ENCODE measurements at places on chromosomes 5 and 9.

DNA sequence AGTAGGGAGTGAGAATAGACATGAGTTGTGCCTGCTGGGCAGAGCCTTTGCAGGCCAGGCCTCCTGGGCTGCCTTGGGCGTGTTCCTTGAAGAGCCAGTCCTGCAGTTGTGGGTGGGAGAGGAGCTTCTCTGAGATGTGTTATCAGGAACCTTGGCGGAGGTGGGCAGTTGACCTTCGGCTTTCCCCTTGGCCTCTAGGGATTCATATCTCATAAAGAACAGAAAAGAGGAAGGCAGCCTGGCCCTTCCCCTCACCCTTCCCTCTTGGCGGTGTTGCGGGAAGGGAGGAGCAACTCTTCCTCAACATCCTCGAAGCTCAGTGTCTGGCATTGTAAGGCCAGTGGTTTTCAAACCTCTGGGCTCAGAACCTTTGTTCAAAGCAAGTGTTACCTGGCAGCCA is 59.2 kb downstream of the DAPK1 start:
- DNase-seq, result no peak

GRCh38 chr5:40601198-40601868 is 78.4 kb upstream of the PTGER4 start:
- no peak for DNase-seq

DNA sequence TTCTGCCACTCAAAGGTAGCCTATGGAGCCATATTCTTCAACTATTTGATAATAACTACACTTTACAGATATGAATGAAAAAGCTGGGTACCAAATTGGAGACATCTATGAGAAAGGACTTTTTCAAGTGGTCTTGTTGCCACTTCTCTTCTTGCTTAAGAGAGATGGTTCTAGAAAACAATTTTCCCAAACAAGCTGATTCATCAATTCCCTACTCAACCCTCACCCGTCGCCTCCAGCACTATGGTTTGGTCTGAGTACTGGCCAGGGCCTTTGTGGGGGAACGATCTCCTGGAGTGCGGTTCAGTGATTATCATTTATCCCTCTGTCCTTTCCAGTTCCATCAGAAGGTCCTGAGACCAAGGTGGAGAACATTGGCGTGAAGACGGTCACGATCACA is 56.8 kb downstream of the IL31RA start:
- no peak for DNase-seq

GRCh38 chr9:124384846-124385245 is 30.4 kb downstream of the PSMB7 start:
- DNase-seq, result no peak

- DNase-seq, result no peak
Observed at GRCh38 chr5:150317048-150318003, 14.6 kb upstream of the ARSI start.

GRCh38 chr5:96112123-96112670 is 150.5 kb upstream of the ELL2 start:
- no peak for DNase-seq

DNA sequence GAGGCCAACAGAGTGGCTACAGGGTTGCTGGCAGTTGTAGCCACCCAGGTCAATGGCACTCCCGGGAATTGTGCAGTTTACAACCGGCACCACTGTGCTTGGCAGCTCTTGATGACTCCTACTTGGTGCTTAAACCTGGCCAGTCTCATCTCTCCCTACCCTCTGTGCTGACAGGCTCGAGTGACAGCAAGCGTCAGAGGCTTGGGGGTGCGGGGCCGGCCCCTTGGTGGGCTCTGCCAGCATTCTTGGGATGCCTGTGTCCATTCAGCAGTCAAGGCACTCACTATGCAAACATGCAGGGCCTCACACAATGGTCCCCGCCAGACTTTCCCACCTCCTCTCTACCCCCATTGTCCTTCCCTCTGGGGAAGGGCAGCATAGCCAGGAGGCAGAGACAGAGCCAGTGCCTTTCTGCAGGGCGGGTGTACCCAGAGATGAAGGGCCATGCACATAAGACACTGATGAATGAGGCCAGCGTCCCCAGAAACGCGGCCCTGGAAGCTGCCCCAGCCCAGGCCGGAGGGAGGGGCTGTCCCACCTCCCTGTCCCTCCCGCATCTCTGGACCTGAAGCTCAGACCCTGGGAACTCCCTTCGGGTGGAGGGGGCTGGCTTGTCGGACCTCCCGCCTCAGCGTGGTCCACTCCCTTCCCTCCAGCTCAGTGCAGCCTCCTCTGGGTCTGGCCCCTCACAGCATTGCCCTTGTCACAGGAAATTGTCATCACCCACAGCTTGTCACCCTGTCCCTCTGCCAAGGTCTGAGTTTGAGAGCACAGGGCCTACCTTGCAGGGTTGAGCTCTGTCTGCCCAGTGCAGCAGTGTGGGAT is 26.4 kb upstream of the NOTCH1 start:
- DNase-seq, result no peak

DNA sequence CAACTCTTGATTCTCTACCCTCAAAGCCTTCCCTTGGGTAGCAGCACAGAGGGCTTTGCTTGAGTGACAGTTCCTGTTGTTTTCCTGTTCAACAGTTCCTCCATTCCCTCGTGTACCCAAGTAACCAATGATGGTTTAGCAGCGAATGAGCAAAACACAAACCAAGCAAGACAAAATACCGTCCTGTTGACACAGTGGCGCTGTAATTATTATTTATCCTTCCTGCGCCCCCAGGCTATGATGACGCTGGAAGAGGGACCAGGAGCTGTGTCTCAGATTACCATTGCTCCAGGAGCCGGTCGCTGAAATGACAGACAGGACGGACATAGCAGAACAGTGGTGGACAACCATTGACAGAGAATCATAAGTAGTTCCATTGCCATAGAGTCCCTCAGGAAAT is 154.8 kb downstream of the GADD45G start:
- DNase-seq, result no peak

- DNase-seq, result no peak
Observed at GRCh38 chr9:123169926-123170325, 98.5 kb downstream of the STRBP start.

GRCh38 chr9:123248630-123249029 is 19.8 kb downstream of the STRBP start:
- DNase-seq, result no peak

DNA sequence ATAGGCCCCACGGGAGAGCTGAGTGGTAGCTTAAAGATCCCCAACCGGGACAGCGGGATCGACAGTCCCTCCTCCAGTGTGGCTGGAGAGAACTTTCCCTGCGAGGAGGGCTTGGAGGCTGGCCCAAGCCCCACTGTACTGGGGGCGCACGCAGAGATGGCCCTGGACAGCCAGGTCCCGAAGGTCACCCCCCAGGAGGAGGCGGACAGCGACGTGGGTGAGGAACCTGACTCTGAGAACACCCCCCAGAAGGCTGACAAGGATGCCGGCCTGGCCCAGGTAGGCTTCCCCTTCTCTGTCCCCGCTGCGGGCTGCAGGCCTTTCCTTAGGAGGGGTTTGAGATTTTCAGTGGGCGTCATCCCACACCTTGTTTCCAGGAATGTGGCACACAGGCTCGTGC is 29.1 kb downstream of the FGD3 start:
- DNase-seq, result no peak

GRCh38 chr5:32916648-32917047 is 205.5 kb downstream of the NPR3 start:
- no peak for DNase-seq

- DNase-seq, result peak; percentile 57
Observed at GRCh38 chr5:123460296-123460729, 37.1 kb upstream of the CEP120 start.

DNA sequence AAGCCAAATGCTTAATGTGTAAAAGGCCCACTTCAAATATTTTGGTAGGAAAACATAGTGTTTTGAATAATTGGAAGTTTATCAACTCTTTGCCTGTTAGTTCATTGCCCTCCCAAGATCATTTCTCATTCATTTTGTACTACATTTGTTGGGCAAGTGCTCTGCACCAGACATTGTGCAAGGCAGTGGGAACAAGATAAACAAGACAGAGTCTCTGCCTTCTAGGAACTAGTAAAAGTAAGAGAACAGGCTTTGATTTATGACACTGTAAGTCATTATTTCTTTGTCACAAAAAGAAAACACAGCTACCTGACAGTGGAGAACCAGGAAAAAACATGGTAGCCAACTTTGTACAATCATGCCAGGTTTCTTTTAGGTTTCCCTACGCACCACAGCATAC is 63.7 kb upstream of the PAM start:
- no peak for DNase-seq

GRCh38 chr5:3740546-3741373 is 145.1 kb downstream of the IRX1 start:
- DNase-seq, result no peak

- no peak for DNase-seq
Observed at GRCh38 chr9:79701651-79702050, 129.9 kb downstream of the TLE4 start.

DNA sequence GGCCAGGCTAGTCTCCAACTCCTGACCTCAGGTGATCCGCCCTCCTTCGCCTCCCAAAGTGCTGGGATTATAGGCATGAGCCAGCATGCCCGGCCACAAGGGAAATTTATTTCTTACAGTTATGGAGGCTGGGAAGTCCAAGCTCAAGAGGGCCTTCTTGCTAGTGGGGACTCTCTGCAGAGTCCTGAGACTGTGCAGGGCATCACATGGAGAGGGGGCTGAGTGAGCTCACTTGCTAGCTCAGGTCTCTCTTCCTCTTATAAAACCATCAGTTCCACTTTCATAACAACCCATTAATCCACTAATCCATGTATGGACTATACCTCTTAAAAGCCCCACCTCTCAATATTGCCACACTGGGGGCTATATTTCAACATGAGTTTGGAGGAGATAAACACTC is 5.1 kb upstream of the SPIN1 start:
- DNase-seq, result no peak

DNA sequence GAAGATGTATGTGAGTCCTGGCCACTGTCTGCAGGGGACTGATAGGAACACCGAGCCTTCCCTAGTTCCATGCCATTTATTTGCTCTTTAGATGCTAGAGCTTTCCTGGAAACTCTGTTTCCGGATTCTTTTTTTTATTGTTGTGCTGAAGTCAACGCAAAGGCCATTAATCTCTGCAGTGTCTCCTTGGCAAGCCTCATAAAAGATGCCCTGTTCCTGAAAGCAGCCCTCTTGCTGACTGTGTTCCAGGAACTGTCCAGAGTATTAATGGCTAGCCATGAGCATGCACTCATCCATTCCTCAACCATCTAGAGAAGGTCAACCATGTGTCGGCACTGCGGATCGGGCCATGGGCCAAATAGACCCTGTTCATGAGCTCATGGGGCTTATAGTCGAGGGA is 42.9 kb upstream of the SMAD5 start:
- no peak for DNase-seq

GRCh38 chr5:82551192-82551591 is 273.0 kb upstream of the RPS23 start:
- DNase-seq, result no peak

DNA sequence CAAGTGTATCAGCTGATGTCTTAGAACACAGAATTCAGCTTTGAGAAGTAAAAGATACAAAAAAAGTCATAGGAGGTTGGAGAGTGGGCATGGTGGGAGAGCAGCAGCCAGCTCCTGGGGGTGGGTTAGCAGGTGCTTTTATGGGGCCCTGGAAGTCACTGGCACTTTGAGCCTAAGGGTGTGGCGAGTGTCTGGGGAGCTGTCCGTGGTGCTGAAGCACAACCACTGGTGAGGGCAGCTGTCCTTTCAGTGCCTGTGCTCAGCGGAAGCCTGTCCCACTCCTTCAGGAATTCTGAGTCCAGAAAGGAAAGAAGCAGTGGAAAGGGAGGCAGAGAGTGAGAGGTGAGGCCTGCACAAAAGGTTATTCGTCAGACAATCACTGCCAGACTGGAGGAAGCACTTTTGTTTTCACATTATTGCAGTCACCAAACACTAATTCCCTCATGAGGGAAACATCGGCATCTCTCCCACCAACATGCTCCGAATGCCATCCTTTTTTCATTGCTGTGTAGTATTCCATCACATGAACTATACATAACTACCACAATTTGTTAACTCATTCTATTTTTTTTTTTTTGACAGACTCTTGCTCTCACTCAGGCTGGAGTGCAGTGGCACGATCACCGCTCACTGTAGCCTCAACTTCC is 59.4 kb upstream of the RAPGEF1 start:
- peak; percentile 70 for DNase-seq

- no peak for DNase-seq
Observed at GRCh38 chr5:126435714-126436113, 12.5 kb downstream of the GRAMD2B start.

DNA sequence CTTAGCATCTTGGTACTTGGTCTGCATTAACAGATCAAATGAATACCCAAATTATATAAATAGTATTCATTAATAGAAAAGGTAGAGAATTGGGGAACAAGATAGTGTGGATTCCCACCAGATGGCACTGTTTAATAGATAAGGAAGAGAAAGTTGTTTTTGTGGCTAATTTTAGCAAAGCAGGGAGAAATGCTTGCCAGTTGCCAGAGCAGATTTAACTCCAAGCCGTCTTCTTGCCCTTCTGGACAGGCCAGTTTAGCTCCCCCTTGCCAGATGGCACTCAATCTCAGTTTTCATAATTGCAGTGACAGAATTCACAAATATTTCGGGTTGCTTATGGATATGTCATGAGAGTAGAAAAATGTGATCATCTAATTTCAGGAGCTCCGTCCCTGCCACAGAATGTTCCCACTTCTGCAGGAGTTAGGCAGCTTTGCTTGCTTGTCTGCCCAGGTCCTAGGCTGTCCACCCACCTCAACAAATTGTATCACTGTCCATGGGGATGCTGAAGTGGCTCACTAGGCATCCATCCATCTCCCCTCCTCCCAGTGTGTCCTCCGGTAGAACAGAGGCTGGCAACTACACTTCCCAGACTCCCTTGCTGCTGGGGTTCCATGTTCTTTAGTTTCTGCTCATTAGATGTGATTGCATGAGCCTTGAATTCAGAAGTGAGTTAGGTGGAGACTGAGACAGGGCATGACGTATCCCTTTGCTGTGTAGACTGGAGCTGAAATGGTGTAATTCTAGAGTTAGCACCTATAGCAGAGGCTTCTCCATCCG is 11.8 kb upstream of the HEXB start:
- DNase-seq, result no peak

DNA sequence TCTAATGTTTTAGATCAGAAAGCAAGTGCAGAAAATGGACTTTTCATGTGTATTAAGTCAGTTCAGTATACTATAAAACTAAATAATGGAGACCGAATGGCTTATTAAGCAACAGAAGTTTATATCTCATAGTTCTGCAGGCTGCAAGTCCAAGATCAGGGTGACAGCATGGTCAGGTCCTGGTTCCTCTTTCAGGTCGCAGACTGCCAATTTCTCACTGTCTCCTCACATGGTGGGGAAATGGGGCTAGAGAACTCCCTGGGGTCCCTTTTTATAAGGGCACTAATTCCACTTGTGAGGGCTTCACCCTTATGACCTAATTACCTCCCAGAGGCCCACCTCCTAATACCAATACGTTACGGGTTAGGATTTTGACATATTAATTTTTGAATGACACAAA is 48.7 kb downstream of the RICTOR start:
- DNase-seq, result no peak

DNA sequence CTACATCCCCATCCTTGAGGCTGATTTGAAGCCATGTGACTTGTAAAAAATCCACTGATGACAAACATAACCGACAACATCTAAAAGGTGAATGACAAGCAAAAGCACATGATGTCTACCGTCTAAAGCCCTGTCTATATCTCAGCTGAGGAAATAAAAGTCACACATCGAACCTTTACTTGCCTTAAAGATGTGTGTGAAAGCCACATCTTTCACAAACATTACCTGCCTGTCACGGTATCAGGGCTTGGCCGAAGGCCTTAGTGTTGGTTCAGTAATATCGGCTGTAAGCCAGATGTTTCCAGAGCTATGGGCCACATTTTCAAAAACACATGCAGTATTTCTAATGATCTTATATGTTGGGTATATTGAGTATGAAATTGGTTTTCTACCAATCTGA is 125.8 kb downstream of the EFNA5 start:
- no peak for DNase-seq

GRCh38 chr5:1923341-1923740 is 40.6 kb upstream of the IRX4 start:
- no peak for DNase-seq

Data from activated naive CD4-positive, alpha-beta T cell treated with anti-CD3 and anti-CD28 coated beads, Interleukin-2, amount 50 U/mL, for 72 hours (primary cell).